ENCODE measurements at places on chromosomes 4 and X.

DNA sequence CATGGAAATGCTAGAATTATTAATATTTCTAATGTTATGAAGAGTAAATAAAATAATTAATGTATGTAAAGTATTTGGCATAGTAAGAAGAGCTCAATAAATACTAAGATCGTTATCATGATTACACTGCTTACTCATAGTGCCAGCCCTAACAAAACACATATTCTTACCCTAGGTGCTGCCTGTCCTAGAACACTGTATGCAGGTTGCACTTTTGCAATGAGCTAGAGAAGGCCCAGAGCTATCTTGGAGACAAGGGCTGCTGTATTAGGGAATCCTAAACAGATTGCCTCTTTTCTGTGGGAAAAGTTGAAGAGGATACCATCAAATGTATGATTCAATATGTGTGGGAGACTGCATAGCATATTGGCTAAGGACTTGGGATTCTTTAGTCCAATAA is 48.0 kb upstream of the TMEM164 start:
- DNase-seq: no peak

DNA sequence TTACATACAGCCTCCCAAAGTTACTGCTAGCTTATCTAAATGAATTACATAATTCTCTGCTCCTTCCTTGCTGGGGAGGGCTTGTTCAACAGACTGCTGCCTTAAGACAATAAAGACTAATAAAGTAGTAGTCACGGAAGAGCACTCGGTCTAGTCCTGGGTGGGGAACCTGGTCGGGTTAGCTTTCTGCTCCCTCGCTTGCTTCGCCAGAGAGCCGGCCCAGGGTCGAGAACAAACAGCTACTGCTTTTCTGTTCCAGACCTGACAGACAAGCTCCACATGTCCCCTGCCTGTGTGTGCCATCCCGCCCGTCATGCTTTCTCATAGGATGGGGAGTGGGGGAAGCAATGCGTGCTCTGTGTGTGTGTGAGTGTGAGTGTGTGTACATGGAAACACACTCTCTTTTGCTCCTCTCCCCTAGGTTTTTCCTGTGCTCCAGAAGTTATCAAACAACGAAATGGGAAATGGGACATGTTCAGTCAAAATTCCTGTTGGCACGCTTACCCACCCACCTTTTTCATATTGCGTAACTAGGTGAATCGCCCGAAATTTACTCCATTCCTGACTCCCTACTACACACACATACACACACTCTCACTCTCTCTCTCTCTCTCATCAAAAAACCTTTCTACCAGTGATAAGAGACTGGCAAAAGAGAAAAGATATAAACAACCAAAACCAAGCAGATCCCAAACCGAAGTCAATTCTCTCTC is 1.3 kb downstream of the NPY1R start:
- no peak for DNase-seq

DNA sequence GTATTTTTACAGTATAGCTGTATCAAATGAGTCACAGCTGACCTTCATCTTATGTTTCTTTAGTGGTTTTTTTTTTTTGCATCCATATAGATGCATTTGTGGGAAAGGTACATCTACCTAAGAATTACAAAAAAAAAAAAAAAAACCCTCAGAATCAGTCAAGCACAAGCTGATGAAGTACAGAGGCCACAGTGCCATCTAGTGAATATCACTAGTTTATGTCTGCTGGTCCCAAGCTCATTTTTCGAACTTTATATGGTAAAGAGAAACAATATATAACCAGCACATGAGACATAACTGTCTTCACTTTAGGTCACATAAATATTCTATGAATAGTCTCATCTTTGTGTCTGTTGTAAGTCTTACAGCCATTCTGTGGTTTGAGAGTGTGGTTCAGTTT is 220.1 kb downstream of the DLG3 start:
- no peak for DNase-seq

DNA sequence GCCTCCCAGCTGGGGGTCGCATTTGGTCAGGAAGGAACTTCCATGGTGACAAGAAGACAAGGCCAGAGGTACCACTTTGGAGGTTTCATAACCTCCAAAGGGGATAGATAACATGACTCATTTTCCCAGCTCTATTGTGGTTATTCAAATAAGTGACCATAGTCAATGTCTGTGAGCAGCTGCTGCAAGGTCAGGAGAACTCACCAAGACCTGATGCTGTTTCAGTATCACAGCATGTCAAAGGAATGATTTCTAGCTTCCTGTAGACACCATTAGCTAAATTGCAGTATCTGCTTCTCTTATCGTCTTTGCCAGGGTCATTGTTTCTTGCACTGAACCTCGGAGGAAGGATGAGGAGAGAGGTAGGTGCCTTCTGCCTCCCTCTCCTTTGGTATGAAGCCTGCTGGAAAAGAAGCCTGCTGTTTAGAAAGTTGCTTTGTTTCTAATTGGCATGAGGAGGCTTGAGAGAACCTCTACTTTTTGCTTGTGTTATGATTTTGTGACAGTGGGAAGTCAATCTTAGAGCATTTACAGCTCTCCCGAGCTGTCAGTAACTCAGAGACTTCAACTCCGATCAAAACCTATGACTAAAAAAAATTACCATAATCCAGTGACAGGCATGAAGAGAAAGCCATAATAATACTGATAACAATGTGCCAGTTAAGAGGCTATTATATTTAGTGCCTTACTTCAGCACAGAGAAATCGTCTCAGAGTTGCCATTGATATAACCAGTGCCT is 38.0 kb upstream of the GATB start:
- DNase-seq: no peak

DNA sequence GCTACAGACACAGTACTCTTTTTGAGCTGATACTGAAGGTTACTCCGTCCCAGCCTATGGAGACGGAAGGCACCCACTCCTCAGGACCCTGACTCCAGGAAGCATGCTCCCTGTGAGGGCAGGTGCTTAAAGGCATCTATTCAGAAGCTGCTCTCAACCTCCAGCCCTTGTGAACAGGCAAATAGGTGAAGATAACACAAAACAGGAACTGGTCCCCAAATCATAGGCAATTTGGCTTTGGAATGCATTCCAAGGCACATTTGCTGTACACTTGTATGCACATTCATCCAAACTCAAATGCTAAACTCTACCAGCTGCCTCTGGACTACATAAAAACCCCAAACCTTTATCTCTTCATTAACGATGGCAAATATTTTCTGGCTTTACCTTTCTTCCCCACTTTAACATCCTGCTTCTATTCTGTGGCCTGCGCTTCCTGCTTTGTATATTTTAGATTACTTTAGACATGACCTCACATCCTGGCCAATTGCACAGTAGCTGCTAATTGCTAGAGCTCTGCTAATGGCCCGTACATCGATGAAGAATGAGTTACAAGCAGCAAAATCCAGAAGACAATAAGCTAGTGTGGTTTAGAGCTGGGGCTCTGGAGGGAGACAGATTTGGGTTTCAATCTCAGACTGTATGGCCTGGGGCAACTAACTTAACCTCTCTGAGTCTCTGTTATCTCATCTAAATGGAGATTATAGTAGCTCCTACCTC is 3.2 kb downstream of the SEL1L3 start:
- no peak for DNase-seq

Data from NCI-H1417 treated with DMSO at 0.1 percent for 48 hours (cell line).